ENCODE measurements at places on chromosomes 16 and 17.

GRCh38 chr17:2081564-2081963 is 26.7 kb downstream of the HIC1 start:
- DNase-seq: no peak

- DNase-seq: no peak
Observed at GRCh38 chr16:27907457-27907972, 156.0 kb downstream of the GSG1L start.

DNA sequence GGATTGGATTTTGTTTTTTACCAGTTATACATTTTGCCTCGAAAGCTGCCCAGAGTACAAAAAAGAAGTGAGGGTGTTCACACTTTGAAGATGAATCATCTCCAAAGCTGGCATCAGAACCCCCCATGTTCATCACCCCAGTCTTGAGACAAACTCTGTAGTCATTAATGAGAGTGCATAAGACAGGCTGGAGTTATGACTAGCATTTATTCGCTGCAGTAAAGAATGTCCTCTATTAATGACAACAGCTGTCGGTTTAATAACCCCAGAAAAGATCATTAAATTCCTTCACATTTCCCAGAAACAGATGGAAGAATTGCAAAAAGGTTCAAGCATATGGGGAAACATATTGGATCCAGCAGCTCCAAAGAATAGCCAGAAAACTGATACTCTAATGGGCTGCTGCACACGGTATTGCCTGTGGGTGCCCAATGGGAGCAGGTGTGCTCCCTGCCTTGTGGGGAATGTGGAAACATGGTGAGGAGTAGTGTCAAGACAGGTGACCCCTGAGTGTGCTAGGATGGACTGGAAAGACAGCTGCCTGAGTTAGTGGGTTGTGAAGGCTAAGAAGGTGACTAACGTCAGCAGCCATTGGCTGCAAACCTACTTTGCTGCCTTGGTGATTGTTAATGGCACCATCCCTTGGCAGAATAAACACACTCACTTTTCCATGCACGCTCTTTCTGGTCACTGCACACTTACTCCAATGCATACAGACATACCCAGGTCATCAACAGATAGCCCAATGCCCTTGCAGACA is 81.9 kb downstream of the AIPL1 start:
- no peak for DNase-seq

DNA sequence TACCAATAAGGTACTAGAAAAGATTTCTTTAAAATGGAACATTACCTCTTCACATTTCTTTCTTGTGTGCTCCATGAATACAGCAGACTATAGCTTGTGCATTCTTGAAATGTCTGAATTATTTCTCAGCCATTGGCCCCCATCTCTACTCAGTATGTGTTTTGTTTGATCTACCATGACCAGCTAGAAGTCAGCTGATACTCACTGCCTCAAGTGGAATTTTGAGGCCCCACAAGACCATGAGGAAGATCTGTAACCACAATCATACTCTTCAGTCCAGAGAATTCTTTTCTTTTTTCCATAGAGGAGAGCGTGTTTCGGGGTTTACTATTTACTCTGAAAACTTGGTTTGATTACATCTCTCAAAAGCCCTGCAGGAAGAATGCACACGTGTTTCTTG is 319.1 kb downstream of the TOX3 start:
- no peak for DNase-seq

DNA sequence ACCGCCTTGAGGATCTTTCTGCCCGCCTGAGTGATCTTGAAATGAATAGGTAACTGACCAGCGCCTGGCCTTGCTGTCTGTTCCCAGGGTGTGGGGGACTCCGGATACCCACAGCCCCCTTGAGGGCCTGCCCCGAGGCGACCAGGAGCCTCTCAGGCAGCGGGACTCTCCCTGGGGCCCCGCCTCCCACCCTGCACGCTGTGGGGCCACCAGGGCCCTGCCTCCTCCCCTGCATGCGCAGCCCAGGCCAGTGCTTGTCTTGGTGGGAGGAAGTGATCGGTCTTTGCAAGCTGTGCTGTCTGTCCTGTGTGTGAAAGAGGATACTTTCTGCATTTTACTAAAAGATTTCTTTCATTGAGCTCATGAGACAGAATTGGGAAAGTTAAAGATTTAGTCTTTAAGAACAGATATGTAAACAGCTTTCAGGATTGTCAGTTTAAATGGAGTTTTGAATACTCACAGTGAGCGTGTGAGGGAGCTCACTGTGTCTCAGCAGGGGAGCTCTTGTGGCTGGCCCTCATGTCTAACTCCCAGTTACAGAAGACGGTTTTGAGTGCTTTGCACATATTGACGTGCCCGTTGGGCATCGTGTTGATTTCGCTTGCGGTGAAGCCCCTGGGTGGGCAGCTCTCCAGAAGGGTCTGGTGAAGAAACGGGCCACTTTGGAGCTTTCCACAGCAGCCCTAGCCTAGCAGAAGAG is 36.1 kb upstream of the CAPN15 start:
- DNase-seq: no peak

DNA sequence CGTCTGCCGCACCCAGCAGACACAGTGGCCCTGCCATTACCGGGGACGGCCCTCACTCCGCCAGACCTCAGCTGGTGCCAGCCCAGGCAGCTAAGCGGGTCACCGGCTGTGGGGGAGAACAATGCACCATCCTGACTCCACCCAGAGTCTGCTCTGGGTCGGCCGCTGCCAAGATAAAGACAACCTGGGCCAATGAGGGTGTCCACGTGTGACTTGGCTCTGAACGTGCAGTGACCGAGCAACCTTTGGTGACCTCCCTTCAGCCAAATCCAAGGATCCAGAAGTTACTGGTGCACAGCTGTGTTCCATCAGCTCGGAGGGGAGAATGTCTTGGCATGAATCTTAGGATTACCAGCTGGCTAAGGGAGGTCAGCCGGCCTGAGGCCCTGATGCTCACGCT is 155.9 kb downstream of the NTN1 start:
- no peak for DNase-seq

- peak; percentile 16 for DNase-seq
Observed at GRCh38 chr17:33520426-33521330, 227.6 kb upstream of the ASIC2 start.

- no peak for DNase-seq
Observed at GRCh38 chr16:79069121-79069520, 531.4 kb downstream of the MAF start.

- no peak for DNase-seq
Observed at GRCh38 chr16:54987081-54987480, 56.4 kb downstream of the IRX5 start.
